ENCODE measurements at places on chromosomes 5 and 9. TPM values are rescaled to one million over a fixed set of nuclear protein-coding genes. Genes with fewer than 3 reads are reported as not detected.

DNA sequence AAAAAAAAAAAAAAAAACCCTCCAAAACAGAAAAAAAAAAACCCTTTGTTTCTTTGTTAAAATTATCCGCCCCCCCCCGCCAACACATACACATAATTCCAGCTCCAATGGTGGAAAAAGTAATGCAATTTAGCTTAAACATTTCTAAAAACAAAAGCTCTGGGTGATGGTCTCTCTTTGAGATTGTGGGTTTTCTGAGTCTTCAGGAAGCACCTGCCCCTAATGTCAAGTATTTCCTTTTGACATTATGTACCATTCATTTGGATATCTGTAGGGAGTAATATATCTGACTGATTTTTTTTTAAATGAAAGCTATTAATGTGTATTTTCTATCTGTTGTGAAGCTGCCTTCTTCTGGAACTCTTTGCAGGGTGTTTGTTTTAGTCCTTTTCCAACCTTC lies 389.7 kb downstream of the TAF11L14 start:
- DNase-seq: no peak
- no peak overlapping the region for H3K4me3 ChIP-seq
- no peaks in the 10 kb centered on the region for H3K4me1 ChIP-seq
- H3K27ac ChIP-seq: no peak overlapping the region
- no peaks in the 10 kb centered on the region for H3K27me3 ChIP-seq
- H3K36me3 ChIP-seq: peaks cover 5% of the 10 kb centered on the region

GRCh38 chr5:5146530-5147160 lies 6.5 kb downstream of the ADAMTS16 start:
- H3K4me1 ChIP-seq: no peaks in the 10 kb centered on the region
- no peaks in the 10 kb centered on the region for H3K27me3 ChIP-seq
- no peaks in the 10 kb centered on the region for H3K36me3 ChIP-seq

- DNase-seq: no peak
- H3K4me1 ChIP-seq: no peaks in the 10 kb centered on the region
- no peaks in the 10 kb centered on the region for H3K36me3 ChIP-seq
- no peak overlapping the region for H3K27ac ChIP-seq
These were observed 21.4 kb upstream of the LECT2 start for GRCh38 chr5:135976216-135976615.

The ZNF484 gene
- 10.9 TPM for total RNA-seq

The SPATA31C2 gene
- not detected for total RNA-seq

The ISL1 gene
- not detected for total RNA-seq
